ENCODE measurements at places on chromosomes 4 and X.

DNA sequence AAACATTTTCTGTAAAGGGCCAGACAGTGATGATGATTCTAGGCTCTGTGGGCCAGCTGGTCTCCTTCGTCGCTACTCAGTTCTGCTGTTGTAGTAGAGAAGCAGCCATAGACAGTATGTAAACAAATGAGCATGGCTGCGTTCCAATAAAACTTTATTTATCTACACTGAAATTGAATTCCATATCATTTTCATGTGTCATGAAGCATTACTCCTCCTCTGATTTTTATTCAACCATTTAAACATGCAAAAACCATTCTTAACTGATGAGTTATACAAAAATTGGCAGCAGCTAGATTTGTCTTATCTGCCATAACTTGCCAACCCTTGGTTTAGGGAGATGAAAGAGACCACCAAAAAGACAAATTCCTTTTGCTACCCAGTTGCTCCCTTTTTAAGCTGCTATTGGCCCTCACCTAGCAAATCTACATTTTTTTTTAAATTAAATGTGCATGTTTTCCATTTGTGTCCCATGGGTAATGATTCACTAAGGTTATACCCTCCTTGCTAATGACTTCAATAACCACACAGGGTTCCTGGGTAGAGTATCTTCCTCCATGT lies 309.9 kb downstream of the DHX15 start:
- DNase-seq, result no peak

GRCh38 chrX:71111921-71112431 lies 599 bp upstream of the IL2RG start:
- no peak for DNase-seq

GRCh38 chrX:154321152-154321551 lies 25.6 kb downstream of the TKTL1 start:
- DNase-seq, result no peak

- DNase-seq, result no peak
Observed at GRCh38 chr4:171719691-171720090, 93.5 kb upstream of the GALNTL6 start.

DNA sequence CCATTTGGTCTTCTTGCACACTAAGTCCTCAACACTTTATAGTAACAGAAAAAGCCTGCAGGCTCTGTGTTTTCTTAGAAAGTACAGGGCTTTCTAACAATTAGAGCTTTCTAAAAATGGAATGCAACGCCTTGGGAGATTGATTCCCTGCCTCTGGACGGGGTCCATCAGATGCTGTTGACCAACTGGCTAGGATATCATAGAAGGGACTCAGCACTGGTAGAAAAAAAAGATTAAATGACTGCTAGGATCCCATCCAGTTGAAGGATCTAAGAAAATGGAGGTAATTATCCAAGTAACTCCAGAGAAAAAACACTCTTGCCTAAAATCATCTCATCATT lies 39.5 kb downstream of the USP46 start:
- no peak for DNase-seq

DNA sequence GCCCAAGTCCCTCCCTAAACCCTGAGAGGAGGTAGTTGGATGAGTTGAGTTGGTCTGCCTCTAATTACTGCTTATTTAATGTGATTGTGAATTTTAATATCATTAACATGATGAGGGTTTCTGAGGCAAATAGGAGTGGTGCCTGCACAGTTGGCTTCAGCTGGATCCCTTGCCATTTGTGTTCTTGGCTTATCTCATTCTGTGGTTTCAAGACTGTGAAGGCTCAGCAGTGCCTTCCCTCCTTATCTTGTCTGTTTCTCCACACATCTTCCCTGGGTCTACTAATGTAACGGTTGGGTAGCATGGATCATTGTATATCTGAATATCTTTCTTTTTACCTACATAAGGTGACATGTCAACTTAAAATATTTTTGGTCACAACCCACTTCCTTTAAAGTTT lies 1.6 kb upstream of the SLC10A4 start:
- no peak for DNase-seq

- DNase-seq, result no peak
Observed at GRCh38 chr4:181502611-181503010, 740.6 kb upstream of the TENM3 start.

DNA sequence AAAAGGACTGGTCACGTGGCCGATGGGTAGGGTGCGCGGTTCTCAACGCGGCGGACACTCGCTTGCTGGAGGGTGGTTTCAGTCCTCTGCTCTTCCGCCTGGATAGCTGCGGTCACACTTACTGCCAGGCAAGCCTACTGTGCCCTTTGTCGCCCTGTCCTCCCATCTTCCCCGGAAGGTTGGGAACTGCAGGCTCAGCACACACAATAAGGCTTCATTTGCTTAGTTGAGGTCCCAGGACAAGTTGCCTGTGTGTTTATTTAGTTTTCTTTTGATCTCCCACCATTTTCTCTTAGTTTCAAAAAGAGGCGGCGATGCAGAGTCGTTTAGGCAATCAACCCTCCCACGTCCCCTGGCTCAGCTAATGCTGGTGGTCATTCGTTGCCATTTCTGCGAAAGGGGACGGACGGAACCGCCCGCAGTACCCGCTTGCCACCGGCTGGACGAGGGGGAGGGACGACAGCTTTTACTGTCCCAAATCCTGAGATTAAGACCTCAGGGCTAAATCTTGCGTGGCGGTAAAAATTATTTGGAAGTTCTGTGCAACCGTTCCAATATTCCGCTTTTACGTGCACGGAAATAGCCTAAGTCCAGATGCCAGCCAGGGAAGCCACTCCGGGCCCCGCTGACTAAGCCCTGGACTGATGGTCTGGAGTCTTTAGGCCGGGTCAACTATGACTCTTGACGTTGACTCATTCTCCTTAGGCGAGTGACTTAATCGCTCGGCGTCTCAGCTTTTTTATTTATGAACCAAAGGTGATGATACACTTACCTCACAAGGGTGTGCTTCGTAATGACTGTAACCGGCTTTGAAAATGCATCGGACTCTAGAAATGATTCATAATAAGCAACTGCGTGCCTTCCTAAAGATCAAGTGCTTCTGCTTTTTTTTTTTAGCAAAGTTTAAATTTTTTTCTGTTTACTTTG lies 671 bp upstream of the EIF4E start:
- peak; percentile 9 for DNase-seq

DNA sequence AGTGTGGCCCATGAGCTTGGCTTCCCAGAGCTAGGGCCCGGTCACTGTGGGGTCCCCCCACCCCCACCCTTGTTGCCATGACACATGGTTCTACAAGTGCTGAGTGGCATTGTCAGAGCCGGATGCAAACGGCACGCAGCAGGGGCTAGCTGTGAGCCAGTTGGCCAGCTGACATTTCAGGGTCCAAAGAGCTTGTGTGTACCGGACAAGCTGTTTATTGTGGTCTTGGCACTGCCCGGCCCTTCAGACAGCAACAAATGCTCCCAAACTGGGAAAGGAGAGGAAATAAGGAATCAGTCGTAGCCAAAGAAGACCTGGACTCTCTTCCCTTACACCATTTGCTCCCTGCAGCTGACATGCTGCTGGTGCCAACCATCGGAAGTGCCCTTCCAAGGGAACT lies 36.8 kb downstream of the TSC22D3 start:
- no peak for DNase-seq

DNA sequence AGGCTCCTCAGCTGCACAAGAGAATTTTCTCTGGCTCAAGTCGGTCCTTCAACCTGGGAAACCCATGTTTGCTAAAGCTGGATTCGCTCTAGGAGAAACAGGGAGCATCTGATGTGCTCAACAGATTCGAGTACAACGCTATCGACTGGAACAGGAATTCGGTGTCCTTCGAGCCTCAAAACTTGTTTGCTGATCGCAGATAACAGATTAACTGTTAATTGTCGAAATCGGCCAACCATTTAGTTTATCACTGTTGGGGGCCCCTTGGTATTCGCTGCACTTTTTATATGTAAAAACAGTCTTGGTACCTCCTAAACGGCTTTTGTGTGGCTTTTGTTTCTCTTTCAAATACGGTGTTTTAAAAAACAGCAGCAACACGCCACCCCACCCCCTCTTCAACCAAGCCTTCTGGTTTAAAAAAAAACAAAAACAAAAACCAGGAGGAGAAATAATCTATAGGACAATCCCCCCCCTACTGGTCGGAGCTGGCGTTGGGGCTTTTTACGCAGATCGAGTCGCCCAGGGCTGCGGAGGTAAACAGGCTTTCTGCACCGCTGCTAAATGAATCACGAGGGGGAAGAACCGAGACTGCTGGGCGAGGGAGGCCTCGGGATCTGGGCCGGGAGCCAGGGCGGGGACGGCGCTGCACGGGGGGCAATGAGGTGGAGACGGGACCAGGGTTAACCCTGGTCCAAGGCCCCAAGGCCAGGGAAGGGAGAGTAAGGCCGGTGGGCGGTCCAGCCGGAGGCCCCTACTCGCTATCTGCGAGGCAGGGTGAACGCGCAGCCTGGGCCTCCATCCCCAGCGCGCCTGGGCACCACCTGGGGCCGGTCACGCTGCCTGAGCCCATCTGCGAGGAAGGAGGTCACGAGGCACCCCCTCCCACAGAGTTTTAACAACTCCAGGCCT lies 71.7 kb upstream of the BCOR start:
- peak; percentile 52 for DNase-seq

- DNase-seq, result no peak
Observed at GRCh38 chrX:123181233-123181914, 2.7 kb upstream of the GRIA3 start.

DNA sequence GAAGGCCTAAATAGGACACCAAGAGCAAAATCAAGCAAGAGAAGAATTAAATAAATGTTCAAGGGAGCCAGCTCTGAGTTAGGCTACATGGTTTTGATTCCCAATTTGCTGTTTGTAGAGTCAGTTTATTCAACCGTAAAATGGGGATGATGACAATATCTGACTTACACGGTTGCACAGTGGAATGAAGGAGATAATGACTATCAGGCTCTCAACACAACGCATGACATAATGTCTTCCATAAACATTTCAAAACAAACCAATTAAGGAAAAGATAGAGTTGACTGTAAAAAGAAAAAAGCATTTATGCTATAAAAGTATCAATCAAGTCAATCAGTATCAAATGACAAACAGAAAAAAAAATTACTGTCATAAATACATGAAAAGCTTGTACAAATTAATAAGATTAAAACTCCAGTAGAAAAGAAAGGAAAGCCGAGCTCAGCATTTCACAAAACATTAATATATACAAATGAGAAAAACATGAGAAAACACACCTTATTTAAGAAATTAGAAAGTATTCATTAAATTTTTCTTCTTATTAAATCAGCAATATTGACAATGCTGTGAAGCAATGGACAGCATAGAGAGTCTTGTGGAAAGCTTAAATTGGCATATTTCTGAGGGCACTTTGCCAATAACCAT lies 179.0 kb downstream of the SCFD2 start:
- no peak for DNase-seq

DNA sequence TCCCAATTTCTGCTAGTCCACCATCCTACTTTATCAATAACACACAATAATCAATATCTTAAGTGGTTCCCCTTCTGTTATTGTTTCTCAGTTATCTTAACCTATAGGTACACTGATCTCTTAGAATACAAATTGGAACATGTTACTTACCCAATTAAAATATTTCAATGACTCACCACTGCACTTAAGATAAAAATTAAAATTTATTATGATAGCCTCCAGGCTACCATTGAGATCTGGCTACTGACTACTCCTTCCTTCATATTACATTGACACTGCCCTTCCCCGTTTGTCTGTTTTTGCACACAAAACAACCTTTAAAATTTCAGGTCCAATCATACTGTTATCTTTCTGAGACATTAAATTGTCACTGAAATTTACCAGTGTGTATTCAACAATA lies 1074.7 kb downstream of the ADGRL3 start:
- no peak for DNase-seq

- no peak for DNase-seq
Observed at GRCh38 chr4:39004758-39005157, 27.5 kb downstream of the TMEM156 start.

DNA sequence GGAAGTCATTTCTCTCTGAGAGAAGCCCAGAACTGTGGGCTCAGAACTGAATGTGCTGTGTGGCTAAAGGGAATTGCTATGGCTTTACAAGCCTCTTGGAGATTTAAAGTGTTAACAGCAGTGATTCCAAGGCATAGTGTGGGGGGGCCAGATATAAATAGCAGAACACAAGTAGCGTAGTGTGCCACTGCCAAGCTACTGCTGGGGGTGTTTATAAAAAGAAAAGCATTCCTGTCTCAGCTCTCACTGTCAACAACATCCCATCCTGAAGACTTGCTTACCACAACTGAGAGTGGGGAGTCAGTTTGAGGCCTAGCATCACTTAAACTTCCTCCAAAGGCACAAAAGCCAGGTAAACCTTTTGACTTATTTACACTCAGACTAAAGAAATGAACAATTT lies at the start of gene ART3:
Gene ART3, plus strand, starts transcription at position 242 of the 400 bp plus-strand sequence. CDS start 1,181 bp downstream, outside the sequence.
- DNase-seq, result no peak

DNA sequence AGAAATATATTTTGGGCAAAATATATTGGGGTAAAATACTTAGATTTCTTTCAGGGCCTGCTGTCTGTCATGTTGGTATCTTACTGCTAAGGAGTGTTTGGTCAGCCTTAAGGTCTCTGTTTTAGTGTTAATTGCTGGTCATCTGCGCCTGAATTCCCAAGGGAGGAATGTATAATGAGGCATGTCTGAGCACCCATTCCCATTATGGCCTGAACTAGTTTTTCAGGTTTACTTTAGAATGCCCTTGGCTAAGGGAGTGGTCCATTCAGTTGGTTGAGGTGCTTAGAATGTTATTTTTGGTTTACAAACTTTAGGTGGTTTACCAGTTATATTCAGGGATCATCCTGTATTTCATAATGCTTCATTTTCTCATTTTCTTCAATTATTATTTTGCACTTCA lies 125.9 kb downstream of the CFAP299 start:
- no peak for DNase-seq

DNA sequence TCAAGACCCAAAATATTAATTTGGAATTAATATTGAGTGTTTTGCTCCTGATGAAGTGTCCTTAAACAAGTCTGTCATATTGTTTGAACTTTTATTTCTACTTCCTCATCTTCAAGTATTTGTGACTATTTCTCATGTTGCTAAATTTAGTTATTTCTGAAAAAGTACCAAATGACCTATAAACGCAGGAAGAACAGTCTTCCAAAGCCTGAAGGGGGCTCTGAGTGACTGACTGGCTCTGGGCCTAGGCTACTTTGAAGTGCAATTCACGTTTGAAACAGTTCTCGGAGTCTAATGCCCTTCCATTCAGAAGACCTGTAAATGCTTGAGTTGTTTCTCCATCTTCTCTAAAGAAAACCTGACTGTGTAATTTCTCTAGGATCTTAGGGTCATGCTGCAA lies 26.5 kb downstream of the GALNT7 start:
- no peak for DNase-seq

GRCh38 chr4:145216535-145216934 lies 36.1 kb upstream of the OTUD4 start:
- DNase-seq, result no peak

GRCh38 chrX:155115174-155115819 lies 44.0 kb downstream of the BRCC3 start:
- DNase-seq, result no peak

DNA sequence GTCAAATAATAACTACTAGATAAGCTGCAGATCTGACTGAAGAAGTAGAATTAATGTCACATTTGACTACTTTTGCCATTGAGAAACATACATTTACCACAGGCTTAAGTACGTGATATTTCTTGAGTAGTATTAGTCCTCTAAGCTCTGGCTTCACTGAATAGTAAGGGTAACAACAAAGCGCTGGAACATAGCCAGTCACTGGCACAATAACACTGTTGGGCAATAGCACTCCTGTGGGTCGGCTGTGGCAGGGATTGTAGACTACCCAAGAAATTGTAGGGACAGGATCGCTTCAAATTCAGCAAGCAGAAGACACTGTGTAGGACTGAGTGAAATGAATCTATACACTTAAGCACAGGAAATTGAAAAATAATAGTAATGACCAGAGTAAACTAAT lies 27.1 kb upstream of the IL15 start:
- no peak for DNase-seq

GRCh38 chr4:151199319-151200190 lies 77.4 kb upstream of the PRSS48 start:
- DNase-seq, result no peak

Measured in stimulated activated CD4-positive, alpha-beta T cell treated with anti-CD3 and anti-CD28 coated beads, Interleukin-15, amount 100 ng/mL, for 1 hour (primary cell).